Stimulated activated CD4-positive, alpha-beta T cell treated with anti-CD3 and anti-CD28 coated beads, Interleukin-4, amount 100 ng/mL, for 24 hours (primary cell): ENCODE measurements at places on chromosomes 6 and 20.

- DNase-seq: no peak
These were observed 258.8 kb downstream of the CDC5L start for GRCh38 chr6:44646355-44646754.

- DNase-seq: no peak
These were observed 88.9 kb downstream of the ARMC2 start for GRCh38 chr6:108937170-108937569.

GRCh38 chr6:50899306-50899870 lies 80.7 kb downstream of the TFAP2B start:
- no peak for DNase-seq

DNA sequence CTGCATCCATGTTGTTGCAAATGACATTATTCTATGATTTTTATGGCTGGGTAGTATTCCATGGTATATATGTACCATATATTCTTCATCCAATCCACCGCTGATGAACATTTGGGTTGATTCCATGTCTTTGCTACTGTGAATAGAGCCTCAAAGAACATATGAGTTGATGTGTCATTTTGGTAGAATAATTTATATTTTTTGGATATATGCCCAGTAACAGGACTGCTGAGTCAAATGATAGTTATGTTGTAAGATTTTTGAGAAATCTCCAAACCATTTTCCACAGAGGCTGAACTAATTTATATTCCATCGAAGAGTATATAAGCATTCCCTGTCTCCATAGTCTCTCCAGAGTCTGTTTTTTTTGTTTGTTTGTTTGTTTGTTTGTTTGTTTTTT lies 1373.5 kb downstream of the GRIK2 start:
- DNase-seq: no peak

DNA sequence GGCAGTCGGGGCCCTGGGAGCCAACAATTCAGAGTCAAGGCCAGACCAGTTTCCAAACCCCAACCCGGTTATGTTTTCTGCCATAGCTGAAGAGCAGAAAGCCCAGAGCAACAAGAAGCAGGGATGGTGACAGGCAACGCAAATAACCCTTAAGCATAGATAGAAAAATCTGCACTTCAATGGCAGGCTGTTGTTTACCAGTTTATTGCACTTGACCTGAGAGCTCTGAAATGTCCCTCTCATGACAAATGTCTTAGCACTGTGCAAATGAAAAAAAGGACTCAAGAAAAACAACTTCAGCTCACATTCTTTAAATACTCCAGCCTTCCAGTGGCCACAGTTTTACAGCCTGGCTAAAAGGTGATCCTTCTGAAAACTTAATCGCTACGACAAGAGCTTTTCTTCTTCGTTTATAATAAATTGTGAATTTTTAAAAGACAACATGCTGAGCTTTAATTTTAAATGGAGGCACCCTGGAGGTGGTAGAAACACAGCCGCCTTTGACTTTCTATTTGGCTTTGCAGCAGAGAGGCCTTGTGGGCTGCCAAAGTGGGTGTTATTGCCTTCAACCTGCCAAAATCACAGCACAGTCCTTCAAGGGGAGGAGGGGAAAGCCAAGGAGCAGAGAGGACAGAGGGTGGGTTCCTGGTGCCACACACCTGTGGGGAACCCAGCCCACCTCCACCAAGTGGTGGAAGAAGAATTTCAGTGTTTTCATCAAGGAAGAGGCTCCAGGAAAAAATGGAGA lies 289.5 kb upstream of the CDYL start:
- no peak for DNase-seq

- no peak for DNase-seq
These were observed 672.4 kb upstream of the MARCKS start for GRCh38 chr6:113184736-113185135.

DNA sequence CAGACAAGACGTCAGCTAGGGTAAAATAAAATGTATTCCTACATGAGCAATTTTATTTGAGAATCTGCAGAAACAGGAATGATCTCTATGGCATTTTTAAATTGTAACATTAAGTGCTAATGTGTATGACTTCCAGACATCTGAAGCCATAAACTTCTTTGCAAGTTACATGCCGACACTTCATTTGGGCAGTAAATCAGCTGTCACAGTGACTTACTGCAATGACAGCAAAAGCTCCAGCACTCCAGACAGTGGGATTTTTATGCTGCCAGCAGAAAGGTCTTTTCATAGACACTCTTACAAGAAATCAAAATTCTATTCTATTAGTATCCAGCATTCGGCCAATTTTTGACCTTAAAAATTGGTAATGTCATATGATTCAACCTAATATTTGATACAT lies 156.3 kb upstream of the SNX9 start:
- DNase-seq: no peak

GRCh38 chr6:88266126-88266525 lies 100.0 kb upstream of the CNR1 start:
- no peak for DNase-seq

GRCh38 chr20:47682028-47682783 lies 103.1 kb downstream of the SULF2 start:
- DNase-seq: no peak

GRCh38 chr6:71474942-71475341 lies 186.3 kb downstream of the OGFRL1 start:
- DNase-seq: no peak

- no peak for DNase-seq
These were observed 49.2 kb downstream of the PPP1R16B start for GRCh38 chr20:38854654-38855066.

- DNase-seq: no peak
These were observed 137.2 kb downstream of the EYA2 start for GRCh38 chr20:47031821-47032220.

GRCh38 chr20:675453-676314 lies at the start of gene SCRT2:
Gene SCRT2 (minus strand): TSS chr20:675802. CDS start chr20:675601, 201 bp downstream.
- DNase-seq: peak; percentile 60

DNA sequence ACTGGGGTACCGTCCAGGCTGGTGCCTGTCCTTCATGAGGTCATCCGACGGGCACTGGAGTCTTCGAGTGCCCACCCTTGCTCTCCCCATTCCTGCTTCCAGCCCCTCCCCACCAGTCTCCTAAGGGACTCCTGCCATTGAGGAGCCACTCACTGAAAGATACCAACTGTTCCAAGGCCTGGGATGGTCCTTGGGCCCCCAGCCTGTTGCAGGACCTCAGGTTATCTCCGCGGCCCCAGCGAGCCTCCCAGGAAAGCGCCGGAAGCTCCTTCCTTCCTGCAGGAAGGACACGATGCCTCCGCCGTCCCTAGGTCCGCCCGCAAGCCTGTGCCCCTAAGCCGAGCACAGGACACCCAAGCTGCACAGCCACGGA lies 1.2 kb downstream of the NKAIN4 start:
- DNase-seq: no peak

DNA sequence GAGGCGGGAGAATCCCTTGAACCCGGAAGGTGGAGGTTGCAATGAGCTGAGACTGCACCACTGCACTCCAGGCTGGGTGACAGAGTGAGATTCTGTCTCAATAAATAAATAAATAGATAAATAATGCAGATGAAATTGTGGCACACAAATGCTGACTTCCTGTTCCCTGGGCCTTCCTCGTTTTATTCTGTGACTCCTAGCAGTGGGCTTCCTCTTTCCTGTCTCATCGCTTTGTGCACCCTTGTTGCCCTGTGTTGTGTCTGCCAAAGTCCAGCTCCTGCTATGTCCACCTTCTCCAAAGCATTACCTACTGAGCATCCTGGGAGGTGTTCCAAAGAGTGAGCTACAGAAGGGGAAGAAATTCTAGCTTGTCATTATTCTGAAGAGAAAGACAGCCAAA lies 100.2 kb upstream of the TIAM2 start:
- DNase-seq: no peak

DNA sequence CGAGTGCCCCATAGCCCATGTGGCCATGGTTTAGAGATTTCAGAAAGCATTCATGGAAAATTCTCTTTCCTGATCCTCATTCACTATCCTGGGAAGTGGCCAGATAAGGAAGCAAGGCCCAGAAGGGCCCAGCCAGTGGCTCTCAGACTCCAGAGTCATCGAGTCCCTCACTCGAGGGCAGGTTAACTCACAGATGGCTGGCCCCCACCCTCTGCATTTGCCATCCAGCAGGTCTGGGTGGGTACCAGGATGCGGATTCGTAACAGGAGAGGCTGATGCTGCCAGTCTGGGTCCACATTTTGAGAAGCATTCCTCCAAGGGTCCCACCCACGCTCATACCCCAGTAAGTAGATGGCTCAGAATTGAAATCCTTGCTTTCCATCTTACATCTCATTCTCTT lies 3.8 kb upstream of the SSTR4 start:
- DNase-seq: no peak

DNA sequence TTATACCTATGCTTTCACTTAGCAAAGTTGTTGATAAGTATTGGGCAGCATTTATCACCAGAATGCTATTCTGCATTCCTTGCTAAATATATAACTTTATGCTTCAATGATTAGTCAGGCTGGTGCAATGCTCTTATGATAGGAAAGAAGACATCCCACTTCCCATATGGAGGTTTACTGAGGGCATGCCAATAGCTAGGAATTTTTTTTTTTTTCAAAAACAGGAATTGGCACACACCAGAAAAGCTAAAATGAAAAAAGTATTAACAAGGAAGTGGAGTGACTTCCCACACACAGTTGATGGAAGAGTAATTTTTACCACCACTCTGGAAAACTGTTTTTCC lies 90.8 kb downstream of the FRK start:
- no peak for DNase-seq

DNA sequence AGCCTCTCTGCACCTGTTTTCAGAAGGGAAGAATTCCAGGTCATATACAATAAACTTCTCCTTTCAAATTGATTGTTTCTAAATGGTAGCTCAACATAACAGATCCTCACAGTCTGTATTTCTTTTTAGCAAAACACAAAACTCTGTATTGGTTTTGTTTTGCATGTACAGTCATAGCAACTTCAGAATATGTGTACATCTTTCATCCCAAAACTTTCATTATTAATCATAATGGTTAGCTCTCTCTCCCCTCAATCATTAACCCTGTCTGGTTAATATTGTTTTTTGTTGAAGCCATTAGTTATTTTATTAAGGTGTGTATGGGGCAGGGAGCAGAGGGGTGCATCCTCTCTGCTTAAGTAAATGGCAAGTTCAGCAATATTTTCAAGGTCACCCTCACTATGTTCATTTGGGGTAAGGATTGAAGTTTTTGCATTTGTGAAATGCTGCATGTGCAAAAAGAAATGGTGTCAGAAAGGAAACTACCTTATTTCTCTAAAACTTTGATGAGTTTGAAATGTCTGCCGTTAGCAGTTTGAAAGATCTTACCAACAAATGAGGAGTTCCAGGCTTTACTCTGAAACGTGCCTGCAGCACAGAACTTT lies 136.8 kb upstream of the BTBD3 start:
- no peak for DNase-seq

GRCh38 chr6:137952247-137952646 lies 85.2 kb downstream of the TNFAIP3 start:
- DNase-seq: no peak

DNA sequence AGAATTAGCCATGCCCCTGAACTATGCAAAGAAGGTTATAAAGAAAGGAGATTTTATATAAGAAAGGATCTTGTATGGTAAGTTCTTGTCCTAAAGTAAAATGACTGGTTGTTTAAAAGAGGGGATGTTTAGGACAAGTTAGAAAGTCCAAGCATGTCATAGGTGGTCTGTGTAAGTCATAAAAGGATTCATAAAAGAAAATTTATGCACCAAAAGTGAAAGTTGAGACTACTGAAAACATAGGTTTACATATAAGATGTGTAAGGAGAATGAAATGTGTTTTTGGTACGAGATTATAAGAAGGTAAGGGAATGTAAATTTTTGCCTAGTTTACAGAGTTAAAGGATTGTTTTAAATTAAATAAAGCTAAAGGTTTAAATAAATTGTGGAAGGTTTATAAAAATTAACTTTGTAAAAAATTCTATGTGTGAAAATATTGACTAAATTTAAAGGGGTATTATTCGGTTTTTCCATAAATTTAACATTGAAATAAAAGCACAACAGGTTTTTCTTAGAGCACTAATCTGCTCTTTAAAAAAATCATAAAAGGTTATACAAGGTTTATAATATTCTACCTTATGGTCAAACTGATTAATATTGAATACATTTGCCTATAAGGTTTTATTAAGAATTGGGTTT lies 93.6 kb upstream of the UST start:
- no peak for DNase-seq

GRCh38 chr20:32664678-32665159 lies 9.0 kb downstream of the C20orf203 start:
- no peak for DNase-seq

DNA sequence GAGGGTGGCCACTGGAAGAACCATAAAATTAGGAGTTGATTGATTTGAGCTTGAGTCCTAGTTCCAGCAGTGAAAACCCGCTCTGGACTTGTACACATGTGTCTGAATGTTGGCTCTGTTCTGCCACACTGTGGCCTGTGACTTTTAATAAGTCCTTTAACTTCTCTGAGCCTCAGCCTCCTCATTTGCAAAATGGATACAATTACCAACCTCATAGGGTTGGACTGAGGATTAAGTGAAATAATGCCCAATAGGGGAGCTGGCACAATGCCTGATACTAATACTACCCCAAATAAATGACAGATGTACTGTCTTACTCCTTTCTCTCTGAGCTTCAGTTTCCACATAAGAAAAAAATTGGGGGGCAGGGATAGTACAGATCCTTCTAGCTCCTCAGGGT lies 92.6 kb upstream of the RIPOR2 start:
- DNase-seq: no peak

GRCh38 chr6:87736809-87737540 lies 34.9 kb upstream of the AKIRIN2 start:
- no peak for DNase-seq

GRCh38 chr6:43771858-43772680 lies 2.1 kb downstream of the VEGFA start:
- DNase-seq: peak; percentile 67

- DNase-seq: no peak
These were observed 7.8 kb upstream of the KHDC1L start for GRCh38 chr6:73233048-73233447.

- DNase-seq: no peak
These were observed at the start of gene SPATS1 for GRCh38 chr6:44342489-44342888. Gene SPATS1 (plus strand): TSS chr6:44342650. CDS start chr6:44343096, 446 bp downstream.

DNA sequence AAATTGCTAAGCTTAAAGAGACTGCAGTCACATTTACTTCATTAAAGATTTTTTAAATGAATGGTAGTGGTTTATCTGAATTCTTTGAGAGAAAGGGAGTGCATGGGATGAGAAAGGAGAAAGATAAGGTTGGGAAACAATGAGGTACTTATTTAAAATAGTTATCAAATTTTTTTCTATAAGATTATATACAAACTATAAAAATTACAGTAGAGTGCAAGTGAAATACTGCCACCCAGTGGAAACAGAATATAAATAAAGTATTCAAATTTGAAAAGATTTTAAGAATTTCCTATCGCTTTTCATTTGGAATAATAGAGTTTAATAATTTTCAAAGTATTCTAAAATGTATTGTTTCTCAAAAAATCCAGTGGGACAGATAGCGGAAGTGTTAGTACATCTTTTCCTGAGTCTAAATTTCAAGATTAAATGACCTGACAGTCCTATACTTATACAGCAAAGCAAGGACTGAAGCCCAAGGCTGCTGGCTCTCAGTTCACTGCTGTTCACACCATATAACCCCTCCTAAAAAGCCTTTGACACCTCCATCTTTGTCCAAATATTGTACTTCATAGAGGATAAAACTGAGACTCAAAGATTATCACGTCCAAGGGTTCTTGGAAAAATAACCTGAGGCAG lies 31.1 kb downstream of the EPM2A start:
- no peak for DNase-seq

- DNase-seq: no peak
These were observed 67.2 kb downstream of the FOXO3 start for GRCh38 chr6:108627692-108628550.

GRCh38 chr6:161115468-161115867 lies 123.9 kb downstream of the MAP3K4 start:
- DNase-seq: no peak

- no peak for DNase-seq
These were observed 5.0 kb downstream of the PYGB start for GRCh38 chr20:25252686-25253421.
